ENCODE measurements at places on chromosomes 6 and 20.

DNA sequence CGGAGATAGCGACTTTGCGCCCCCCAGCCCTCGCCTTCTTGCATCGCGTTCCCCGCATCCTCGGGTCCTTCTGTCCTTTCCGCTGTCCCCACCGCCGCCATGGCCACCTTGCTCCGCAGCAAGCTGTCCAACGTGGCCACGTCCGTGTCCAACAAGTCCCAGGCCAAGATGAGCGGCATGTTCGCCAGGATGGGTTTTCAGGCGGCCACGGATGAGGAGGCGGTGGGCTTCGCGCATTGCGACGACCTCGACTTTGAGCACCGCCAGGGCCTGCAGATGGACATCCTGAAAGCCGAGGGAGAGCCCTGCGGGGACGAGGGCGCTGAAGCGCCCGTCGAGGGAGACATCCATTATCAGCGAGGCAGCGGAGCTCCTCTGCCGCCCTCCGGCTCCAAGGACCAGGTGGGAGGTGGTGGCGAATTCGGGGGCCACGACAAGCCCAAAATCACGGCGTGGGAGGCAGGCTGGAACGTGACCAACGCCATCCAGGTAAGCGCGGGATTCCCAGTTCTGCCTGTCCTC is 401 bp downstream of the SLC32A1 start:
- DNase-seq, result no peak

- DNase-seq, result peak; percentile 60
Observed at GRCh38 chr20:24109008-24109407, 120.4 kb upstream of the GGTLC1 start.

DNA sequence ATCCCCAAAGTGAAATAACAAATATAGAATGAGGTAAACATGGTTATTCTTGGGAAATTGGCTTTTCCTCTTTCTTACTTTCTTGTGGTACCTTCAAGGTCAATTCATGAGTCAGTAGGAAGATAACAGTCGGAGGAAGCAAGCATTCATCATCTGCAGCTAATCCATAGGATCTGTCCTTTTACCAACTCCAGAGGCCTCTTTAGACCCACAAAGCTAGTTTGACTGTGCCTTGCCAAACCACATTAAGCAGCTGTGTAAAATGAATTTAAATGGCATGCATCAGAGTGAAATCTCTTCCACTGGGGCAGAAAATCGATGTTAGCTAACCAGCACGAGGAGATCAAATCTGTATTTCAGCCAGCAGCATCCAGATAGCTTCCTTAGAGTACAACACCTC is 171.3 kb downstream of the TMEM242 start:
- DNase-seq, result no peak

DNA sequence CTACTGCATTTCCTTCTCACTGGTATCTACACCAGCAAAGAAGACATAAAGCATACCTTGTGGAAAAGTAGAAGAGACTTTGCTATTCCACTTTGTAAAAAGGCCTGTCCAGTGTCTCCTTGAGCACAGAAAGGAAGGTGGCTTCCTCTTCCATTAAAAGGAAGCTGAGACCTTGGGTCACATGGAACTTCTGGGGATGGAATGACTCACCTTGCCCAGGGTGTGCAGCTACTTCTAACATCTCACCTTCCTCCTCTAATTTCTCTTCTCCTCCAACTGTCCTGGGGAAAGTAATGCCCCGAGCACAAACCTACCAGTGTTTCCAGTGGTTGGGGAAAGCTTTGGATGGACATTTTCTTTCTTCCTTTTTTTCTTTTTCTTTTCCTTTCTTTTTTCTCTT is 848.8 kb upstream of the MAP3K7 start:
- DNase-seq, result no peak

DNA sequence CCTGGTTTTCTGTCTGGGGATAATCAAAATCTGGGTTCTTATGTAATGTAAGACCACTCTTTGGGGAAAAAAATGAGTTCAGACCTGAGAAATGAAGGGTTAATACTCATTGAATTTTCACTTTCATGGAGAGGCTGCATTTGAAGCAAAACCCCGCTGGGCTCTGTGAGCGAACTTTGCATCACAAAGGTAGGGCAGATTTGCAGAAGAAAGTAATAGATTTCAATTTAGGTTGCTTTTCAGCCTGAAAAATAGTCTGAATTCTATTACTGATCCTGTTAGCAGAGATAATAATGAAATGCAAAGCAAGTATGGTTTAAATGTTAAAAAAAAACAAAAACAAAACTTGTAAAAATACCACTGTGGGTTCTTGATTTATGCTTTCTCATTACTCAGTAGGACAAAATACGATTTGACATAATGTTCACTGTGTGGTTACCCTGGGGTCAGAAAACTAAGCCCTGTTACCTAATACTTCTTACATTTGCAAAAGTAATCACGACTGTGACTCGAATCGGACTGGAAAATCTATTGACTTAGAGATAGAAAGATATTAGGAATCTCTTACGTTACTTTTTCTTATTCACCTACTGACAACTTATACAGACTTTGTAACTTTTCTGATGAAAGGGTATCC is 72.2 kb downstream of the UST start:
- DNase-seq, result no peak

GRCh38 chr6:33808641-33809180 is 4.9 kb upstream of the MLN start:
- DNase-seq, result no peak

DNA sequence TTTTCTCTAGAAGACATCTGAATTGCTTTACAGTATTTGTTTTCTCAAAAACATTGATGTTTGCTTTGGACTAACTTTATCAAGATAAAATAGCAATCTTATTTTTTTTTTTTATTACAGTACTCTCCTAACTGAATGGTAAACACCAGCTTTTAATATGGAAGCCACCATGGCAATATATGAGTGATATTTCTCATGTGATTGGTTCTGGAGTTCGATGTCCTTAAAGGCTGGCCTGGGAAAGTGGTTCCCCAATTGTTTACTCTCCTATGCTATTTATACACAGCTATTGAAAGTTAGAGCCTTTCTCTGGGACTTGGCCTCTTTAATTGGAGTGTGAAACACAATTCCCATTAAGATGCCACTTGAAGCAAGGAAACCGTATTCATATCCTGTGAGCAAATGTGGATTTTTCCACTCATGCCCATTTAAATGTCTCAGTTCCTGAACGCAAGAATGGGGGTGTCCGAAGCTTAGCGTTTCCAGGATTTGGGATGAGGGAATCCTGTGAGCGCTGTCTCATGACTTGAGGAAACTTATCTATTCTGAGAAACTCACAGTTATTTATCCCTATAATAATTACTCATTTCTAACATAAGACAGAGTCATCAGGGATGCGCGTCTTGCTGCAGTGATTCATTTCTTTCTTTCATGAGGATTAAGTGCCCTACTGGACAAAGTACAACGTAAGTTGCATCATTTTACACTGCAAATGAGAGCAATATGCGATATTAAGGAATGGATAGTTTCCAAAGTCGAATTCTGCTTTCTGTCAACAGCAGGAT is 143.3 kb upstream of the PREP start:
- DNase-seq, result no peak

DNA sequence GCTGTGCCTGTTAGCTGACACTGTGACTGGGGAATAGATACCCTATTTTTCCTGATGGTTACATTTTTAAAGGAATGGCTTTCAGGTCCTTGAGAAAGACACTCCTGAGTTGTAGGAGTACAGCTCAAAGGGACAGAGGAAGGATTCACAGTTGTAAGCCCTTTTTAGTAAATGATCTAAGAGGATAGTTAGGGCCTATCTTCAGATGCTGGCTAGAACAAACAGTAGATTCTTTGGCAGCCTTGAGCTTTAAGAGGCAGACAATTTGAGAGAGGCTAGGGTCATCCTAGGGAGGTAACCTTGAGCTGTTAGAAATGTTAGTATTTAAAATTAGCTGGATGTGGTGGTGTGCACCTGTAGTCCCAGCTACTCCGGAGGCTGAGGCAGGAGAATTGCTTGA is 111.5 kb downstream of the ZFAND3 start:
- DNase-seq, result no peak

DNA sequence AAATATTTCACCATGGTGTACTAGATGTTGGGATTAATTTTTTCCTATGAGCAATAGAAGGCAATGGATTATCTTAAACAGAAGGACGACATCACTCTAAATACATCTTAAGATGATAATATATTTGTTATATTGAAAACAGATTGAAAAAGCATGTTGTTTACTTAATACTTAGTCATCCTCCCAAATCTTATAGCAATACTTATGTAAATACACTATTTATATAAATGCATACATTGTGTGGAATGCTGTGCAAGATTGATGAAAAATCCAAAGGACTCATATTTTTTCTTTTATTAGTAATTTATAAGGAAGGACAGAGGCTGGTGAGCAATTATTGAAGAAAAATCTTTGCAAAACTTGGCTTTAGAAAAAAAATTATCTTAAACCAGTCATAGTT is 593.5 kb downstream of the MMUT start:
- no peak for DNase-seq

DNA sequence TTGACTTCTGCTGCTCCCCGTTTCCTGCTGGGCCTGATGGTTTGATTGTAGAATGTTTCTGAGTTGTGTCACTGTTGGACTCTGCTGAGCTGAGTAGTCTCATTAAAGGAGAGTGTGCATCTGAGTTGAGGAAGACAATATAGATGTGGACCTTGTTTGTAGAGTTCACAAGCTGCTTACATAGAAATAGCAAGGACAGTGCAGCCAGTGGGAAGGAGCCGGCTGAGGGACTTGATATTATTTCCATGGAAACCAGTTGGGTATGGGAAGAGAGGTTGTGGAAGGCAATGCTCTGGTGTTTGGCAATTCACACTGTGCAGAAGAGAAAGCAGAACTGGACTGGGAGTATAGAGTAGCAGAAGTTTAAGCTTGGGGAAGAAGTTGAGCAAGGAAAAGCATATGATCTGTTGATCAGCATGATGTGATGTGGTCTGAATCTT is 14.8 kb downstream of the IGF2R start:
- DNase-seq, result no peak

- no peak for DNase-seq
Observed at GRCh38 chr20:62704341-62704948, 4.2 kb upstream of the NTSR1 start.

GRCh38 chr20:8018958-8019245 is 659 bp downstream of the TMX4 start:
- peak; percentile 65 for DNase-seq

GRCh38 chr6:125004198-125004597 is 42.0 kb downstream of the RNF217 start:
- DNase-seq, result no peak

DNA sequence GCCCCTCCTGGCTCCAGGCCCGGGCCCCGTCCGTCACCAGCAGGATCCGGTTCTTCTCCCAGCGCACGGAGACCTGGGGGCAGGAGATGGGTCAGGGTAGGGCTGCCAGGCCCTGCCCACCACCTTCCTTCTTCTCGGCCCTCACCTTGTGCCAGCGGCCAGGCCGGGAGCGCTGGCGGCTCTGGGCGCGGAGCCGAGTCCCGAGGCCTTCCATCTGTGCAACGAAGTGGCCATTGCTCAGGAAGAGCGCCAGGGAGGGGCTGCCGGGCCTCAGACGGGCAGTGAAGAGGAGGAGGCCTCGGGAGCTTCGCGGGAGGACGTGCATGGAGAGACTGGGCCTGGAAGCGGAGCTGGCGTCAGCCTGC is 7.9 kb downstream of the ADRM1 start:
- no peak for DNase-seq

DNA sequence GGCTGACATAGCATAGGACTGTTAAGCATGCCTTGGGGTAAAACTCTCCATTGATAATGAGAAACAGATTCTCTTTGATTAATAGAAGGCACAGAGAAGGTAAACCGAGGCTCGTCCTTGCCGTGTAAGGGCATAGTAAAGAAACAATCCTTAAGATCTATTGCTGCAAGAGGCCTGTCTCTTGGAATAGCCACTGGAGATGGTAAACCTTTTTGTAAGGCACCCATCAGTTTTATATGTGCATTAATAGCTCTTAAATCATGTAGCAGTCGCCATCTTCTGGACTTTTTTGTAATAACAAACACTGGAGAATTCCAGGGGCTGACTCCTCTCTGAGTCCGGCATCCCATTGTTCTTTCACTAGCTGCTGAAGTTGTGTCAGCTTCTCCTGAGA is 8.4 kb upstream of the ABHD12 start:
- peak; percentile 58 for DNase-seq

DNA sequence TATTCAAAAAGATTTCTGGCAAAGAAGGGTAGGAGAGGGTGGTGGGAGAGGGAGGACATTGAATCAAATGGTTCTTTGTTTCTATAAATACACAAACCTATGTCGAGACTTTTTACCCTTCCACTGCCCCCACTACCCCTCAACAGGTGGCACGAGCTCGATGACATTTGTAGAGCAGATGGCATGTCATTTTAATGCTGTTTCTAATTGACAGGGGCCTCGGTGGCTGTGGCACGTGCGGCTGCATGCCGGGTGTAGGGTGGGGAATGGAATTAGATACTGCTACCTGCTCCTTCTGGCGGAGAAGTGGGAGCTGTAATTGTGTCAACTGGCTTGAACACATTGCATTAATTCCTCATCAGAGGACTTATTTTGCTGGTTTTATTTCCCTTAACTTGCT is 29.1 kb upstream of the SASH1 start:
- DNase-seq, result no peak

DNA sequence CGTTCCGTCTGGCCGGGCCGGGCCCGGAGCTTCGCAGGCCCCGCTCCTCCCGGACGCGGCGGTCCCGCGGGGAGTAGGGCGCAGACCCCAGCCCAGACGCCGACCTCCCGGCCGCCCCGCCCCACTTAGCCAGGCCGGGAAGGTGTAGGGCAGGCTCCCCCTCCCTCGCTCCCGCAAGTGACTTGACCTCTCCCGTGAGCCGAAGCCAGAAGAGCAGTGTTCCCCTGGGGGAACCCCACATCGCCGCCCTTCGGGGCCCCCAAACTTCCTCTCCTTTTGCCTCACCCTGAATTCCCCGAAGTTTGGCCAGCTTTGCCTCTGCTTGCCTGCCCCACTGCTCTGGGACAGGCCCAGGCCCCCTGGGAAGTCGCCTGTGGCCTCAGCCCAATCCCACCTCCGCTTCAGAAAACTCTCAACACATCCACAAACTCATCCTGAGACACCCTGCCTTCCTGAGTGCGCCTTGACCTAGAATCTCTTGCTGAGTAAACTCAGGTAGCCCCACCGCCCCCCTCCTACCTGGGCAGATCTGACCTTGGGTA is 524 bp upstream of the NOL4L start:
- DNase-seq, result no peak

DNA sequence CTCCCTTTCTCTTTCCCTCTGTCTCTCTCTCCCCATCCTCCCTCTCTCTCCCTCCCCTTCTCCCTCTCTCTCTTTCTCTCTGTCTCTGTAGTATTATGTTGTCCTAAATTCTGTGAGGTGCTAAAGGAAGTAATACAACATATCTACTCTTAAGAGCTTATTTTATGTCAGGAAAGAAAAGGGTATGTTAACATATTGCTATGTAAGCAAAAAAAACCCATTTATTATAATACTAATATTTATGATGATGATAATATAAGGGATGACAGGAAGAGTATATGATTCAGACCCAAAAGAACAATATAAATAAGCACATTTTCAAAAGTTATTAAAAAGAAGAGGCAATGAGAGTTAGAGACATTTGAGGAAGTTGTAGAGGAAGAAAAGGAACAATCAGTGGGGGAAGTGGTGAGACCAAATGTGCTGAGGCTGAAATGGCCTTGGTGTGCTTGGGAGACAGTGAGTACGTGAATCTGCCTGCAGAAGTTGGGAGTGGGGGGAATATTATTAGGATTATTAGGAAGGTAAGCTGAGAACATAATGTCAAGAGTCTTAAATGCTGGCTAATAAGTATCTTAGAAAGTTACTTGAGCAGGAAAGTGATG is 303.6 kb upstream of the FERMT1 start:
- no peak for DNase-seq

GRCh38 chr6:111487661-111488060 is 4.6 kb upstream of the REV3L start:
- peak; percentile 66 for DNase-seq

GRCh38 chr20:45041464-45042337 is 59.2 kb downstream of the KCNS1 start:
- DNase-seq, result peak; percentile 36
